Hypothalamus (tissue), 51 donors: ENCODE measurements at places on chromosomes 2 and 18.
A peak's percentile ranks its signal among the peaks of the same experiment; 100 is the strongest.

GRCh38 chr2:64404002-64404731 lies 49.8 kb upstream of the LGALSL start:
- peak; percentile 21 for DNase-seq

- no peak for DNase-seq
Observed at GRCh38 chr2:19120181-19120580, 238.2 kb downstream of the OSR1 start.

- DNase-seq: no peak
Observed at GRCh38 chr2:227124811-227125210, 39.2 kb downstream of the COL4A4 start.

GRCh38 chr2:15674637-15675455 lies 83.2 kb downstream of the DDX1 start:
- DNase-seq: no peak

GRCh38 chr2:240564561-240565332 lies 3.5 kb upstream of the RNPEPL1 start:
- no peak for DNase-seq

DNA sequence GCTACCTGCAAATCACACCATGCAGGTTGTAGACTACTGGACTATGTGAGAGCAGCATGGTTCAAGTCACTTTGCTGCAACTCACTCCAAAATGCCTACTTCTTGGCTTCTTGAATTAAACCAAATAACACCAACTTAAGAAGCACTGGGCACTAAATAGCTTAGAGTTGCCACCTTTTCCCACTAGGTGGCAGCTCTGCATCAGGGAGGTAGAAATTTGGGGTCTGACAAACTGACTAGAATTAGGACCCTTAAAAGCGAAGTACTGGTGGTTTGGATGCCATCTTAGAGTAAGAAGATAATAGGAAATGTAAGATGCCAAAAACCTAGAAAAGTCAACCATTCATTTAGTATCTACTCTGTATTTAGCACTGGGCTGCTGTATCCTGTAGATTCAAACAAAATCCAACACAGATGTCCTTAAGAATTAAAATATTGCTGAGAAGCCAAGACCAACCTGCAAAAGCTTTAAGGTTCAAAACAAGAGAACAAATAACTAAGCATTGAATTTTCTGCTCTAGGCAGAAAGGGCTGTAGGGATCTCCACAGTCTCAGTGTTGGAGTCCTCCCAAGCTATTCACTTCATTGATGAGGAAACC lies 65.5 kb downstream of the CCBE1 start:
- no peak for DNase-seq

GRCh38 chr2:129903586-129904425 lies 75.7 kb upstream of the RAB6C start:
- no peak for DNase-seq

DNA sequence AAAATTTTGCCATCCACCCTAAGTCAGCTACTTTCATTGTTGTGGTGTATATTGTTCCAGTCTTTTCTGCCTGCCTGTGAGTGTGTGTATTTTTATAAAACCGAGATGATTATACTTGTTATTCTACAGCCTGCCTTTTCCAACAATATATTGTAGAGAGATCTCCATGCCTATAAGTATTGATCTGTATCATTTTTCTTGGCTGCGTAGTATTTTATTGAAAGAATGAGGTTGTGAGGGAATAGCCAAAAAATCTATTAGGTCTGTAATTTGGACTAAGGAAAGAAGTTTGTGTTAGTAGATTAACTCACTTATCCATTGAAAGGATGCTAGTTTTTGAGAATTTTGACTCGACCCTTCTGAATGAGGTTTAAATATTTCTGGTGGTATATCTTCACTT lies 34.9 kb downstream of the PPM1B start:
- DNase-seq: no peak

DNA sequence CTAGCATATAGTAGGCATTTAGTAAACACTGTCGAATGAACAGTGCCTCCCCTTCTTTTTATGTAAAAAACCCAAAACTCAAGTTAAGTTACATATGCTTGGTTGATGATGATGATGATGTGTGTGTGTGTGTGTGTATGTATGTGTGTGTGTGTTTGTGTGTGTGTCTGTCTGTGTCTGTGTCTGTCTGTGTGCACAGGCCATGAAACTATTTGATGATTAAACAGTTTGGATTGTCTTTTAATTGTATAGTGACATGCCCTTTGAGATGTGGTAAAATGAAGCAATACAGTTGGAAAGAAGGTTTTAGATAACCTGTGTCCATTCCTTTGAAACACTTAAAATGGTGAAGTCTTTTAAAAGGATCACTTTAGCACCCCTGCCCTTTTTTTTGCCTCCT lies 105.6 kb downstream of the MAP4K4 start:
- no peak for DNase-seq

- no peak for DNase-seq
Observed at GRCh38 chr18:46335534-46336101, 231.4 kb downstream of the HAUS1 start.

DNA sequence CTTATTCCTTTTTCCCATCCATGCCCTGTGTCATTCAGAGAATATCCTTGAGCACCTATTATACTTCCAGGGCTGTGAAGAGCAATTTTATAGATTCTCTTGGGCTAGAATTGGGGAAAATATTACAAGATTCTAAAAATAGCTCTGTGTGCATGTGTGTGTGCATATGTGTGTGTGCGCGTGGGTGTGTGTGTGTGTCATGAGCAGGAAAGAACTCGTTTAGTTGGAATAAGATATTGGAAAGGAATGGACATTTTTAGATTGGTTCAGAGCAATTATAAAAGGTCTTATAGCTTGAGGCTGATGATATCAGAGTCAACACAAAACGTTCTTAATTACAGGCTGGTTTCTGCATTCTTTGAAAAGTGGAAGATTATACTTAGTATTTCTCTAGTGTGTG lies 212.1 kb upstream of the COPS8 start:
- no peak for DNase-seq
